Activated CD8-positive, alpha-beta memory T cell treated with anti-CD3 and anti-CD28 coated beads for 1 hour (primary cell): ENCODE measurements at places on chromosomes 7 and 10.

DNA sequence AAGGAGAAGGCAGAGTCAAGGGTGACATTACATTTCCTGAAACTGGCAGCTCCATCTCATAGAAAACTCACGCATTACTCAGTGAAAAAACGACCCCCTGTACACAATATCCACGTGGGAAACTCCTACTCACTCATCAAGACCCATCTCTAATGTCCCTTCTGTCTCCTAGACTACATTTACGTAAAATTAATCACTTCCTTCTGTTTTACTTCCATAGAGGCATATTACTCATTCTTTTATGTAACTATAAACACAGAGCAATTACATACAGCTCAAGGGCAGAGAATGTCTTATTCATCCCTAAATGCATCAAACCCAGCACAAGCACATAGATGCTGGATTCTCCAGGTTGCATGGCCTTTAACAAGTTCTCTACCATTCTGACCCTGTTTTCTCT is 281.8 kb downstream of the KCNMA1 start:
- DNase-seq, result no peak

DNA sequence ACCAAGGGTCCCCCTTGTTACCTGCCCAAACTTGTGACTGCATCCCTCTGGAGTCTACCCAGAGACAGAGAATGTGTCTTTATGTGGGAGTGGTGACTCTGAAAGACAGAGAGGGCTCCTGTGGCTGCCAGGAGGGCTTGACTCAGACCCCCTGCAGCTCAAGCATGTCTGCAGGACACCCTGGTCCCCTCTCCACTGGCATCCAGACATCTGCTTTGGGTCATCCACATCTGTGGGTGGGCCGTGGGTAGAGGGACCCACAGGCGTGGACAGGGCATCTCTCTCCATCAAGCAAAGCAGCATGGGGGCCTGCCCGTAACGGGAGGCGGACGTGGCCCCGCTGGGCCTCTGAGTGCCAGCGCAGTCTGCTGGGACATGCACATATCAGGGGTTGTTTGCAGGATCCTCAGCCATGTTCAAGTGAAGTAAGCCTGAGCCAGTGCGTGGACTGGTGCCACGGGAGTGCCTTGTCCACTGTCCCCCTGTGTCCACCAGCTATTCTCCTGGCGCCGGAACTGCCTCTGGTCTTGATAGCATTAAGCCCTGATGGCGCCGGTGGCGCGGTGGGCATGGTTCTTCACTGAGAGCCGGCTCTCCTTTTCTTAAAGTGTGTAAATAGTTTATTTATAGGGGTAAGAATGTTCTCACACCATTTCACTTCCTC is 19.4 kb upstream of the SH2D4B start:
- DNase-seq, result no peak

DNA sequence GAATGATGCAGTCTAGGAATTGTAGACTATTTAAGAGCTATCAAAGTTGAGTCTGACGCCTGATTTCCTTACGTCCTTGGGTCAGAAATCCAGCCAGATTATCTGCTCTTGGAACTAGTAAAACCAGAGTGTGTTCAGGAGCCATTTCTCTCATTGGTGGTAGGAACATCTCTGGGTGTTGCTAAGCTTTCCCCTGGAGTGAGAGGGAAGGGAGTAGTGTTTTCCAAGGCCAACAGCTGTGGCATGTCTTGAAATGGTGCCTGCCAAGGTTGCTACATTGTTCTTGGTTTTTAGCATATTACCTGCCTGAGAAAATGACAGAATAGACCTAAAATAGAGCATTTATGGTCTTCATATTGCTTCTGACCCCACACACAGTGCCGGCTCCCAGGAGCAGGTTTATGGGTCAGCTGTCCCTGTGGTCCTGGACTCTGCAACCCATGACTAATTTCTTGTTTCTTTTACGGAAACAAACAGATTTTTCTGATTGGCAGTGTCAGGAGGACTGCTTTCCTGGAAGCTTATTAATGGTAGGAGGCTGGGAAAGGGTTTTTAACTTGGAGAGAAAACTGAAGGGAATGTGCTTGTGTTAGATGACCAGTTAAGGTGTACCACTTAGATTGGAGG is 17.5 kb downstream of the GBF1 start:
- DNase-seq, result no peak

GRCh38 chr7:29084832-29085231 is 61.5 kb downstream of the CPVL start:
- no peak for DNase-seq

- no peak for DNase-seq
These were observed 2.1 kb upstream of the RAPGEF5 start for GRCh38 chr7:22358820-22359697.

DNA sequence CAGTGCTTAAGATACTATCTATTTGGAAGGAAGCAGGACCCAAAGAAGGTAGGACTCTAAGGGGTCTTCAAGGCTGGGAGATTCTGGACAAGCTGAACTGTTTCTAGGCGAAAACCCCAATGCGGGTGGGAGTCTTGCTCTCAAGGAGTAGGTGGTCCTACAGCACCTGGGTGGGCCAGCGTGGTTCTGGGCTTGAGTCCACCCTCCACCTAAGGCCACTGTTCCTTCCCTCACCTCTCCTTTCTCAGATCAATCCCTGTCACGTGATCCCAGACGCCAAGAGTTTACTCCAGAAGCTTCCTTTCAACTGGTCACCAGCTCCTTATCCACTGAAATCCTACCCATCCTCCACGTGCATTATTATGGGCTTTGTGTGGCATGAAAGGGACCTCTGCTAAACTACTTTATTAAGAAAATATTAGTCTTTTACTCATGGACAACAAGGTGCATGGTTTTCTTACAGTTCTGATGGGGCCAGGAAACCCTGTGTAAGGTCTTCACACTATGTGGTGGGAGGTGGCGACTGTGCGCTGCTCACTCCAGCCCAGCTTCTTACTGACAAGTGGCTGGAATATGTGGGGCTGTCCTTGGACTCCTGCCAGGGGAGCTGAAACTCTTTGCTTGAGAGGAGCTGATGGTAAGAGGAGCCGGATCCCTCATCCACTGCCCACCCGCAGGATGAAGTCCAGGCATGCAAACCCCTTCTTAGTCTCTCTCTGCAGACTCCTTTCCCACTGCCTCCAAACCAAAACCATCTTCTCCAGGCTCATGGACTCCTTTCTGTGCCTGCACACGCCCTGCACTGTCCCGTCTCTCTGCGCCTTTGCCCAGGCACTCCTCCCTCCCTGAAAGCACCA is 1.6 kb downstream of the ZNF746 start:
- DNase-seq, result no peak

DNA sequence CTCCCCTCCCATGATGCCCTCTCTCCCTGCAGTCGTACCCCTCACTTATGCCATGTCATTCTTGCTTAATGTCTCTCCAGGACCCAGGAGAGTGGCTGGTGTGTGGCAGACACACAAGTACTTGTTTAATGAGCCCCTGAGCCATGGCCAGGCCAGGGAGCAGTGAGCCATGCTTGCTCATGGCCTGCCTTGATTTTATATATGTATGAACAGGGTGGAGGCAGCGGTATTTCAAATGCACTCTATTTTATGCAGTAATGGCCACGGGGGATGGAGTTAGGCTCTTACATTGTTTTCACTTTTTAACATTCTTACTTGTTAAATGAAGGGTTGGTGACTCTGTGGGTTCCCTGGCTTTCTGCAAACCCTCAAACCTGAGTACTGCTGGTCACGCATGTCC is 144.8 kb downstream of the FANK1 start:
- no peak for DNase-seq

- DNase-seq, result no peak
These were observed 19.9 kb downstream of the CALD1 start for GRCh38 chr7:134799377-134799776.

DNA sequence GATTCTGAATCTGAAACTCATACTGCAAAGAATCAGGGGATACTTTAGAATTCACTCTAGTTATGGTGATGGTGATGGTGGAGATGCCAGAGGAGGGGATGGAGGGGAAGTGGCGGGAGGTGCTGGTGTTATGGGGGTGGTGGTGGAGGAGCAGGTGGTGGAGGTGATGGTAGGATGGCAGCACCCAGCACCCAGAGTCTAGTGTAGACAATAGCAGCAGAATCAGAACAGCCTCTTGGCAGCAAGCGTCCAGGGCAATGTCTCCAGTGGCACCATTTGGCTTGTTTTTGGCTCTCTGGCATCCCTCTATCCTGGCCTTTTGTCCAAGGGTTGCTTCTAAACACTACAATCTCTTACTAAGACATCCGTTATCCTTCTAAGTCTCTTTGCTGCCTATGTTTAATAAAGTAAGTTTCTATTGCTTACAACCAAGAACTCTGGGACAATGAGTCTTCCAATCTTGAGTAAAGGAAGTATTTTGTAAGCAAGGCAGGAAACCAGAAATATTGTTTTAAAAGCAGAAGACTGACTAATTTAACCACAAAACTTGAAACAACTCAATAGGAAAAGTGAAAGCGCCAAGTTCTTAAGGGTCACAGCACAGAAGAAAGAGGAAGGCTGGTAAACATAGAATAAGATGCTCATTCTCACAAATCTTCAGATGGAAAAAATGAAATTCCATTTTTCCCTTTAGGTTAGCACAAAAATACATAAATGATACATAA is 42.4 kb upstream of the GDF10 start:
- no peak for DNase-seq

DNA sequence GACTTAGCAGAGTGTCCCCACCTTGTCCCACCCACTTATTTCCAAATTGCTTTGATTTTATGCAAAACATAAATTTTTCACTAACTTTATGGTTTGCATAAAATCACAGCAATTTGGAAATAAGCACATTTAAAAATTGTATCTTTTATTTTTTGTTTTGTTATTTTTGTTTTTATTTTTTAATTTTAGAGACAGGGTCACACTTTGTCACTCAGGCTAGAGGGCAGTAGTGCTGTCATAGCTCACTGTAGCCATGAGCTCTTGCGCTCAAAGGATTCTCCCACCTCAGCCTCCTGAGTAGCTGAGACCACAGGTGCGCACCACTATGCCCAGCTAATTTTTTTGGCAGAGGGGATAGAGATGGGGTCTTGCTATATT is 43.2 kb downstream of the APBB1IP start:
- DNase-seq, result no peak

GRCh38 chr10:10346390-10347150 is 671.1 kb upstream of the CELF2 start:
- no peak for DNase-seq

DNA sequence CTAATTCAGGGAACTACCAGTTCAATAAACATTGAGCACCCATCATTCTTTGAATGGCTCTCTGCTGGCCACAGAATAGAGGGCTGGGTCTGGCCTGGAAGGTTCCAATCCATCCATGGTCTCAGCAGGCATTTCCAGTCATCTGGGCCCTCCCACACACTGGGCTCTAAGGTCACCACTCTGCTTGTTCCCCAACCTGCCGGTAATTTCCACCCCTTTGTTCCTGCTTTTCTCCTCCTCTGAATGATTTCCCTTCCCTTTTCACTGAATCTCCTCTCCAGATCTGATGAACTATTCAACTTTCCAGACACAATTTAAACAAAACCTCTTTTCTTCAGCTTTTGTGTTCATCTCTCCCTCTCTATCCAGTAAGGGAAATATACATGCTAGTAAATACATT is 2.6 kb downstream of the BZW2 start:
- DNase-seq, result no peak

GRCh38 chr10:71513936-71514335 is 117.2 kb downstream of the CDH23 start:
- no peak for DNase-seq

- DNase-seq, result no peak
These were observed 128.4 kb downstream of the NRBF2 start for GRCh38 chr10:63261496-63261895.

DNA sequence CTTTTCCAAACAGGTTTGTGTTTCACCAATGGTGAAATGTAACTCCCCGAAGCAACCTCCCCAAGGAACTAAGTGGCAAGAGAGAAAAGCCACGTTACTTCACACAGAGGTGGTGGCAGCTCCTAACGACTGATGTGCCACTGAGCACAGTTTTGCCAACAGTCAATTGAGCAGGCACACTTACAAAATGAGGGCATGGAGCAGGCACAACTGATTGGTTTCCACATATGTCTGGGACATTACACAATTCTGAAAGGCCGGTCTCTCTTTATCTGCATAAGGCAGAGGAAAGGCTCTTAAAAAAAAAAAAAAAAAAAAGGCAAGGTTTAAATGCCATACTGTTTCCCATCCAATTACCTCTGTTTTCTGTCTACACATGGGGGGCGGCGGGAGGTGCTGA is 86.7 kb downstream of the GFRA1 start:
- no peak for DNase-seq

GRCh38 chr10:34612446-34612845 is 202.7 kb downstream of the PARD3 start:
- no peak for DNase-seq

GRCh38 chr7:1137517-1138167 is 22.4 kb downstream of the ZFAND2A start:
- no peak for DNase-seq

- no peak for DNase-seq
These were observed 17.1 kb downstream of the PDLIM1 start for GRCh38 chr10:95273393-95274312.

DNA sequence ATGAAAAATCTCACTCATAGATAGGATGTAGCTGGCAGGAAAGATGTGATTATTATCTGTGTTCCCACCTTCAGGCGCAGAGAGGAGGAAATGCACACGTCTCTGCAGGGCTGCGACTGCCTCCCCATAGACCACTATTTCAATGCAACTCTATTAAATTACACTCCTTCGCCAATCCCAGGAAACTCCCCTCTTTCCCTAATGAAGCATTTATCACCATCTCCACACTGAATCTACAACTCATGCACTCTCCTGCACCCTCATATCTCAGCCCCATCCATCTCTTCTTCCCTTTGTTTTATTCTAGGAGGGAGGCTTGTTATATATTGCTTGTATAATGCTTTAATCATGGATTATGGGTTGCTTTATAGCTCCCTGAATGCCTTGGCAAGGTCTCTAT is 101.8 kb upstream of the RELN start:
- DNase-seq, result no peak

- DNase-seq, result no peak
These were observed 8.8 kb upstream of the EPHB4 start for GRCh38 chr7:100835903-100836811.

- DNase-seq, result no peak
These were observed 25.9 kb upstream of the FZD8 start for GRCh38 chr10:35667971-35668370.

DNA sequence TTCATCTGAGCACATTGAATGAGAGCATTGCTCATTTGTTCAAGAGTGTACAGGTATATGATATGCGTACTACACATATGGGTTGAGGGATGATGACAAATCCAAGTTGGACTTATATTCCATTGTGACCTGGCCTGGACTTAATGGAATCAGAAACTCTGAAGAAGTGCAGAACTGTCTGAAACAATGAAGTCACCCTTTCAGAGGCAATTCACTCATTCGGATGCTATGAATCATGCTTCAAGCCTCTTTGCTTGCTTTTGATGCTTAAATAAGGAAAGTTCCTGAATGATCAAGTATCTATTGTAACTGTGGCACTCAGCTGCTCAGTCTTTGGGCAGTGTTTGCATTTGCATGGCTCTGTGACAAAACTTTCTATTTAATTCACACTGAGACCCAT is 93.4 kb downstream of the ZNF365 start:
- no peak for DNase-seq

GRCh38 chr10:28190196-28190595 is 112.7 kb downstream of the MPP7 start:
- no peak for DNase-seq
